AG10803 (cell line): ENCODE measurements at places on chromosomes 11 and 22.
A peak's percentile ranks its signal among the peaks of the same experiment; 100 is the strongest.

DNA sequence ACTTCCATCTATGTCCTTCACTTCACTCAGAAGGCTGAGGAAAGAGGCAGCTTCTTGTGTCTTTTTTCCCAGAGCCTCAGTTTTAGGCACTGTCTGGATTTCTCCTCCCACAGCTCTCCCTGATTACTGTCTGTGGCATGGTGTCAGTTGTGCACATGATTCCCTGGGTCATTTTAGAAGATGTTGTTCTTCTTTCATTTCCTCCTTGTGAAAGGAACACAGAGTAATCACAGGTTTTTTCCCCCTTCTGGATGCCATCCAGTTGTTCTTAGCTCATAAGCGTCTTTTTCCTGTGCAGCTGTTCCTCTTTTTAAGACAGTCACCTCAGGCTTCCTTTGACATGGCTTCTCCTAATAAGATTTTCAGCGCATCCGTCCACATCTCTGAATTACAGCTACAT is 212.2 kb downstream of the FAM181B start:
- DNase-seq: no peak

GRCh38 chr11:13046637-13047570 is 37.8 kb downstream of the RASSF10 start:
- no peak for DNase-seq

DNA sequence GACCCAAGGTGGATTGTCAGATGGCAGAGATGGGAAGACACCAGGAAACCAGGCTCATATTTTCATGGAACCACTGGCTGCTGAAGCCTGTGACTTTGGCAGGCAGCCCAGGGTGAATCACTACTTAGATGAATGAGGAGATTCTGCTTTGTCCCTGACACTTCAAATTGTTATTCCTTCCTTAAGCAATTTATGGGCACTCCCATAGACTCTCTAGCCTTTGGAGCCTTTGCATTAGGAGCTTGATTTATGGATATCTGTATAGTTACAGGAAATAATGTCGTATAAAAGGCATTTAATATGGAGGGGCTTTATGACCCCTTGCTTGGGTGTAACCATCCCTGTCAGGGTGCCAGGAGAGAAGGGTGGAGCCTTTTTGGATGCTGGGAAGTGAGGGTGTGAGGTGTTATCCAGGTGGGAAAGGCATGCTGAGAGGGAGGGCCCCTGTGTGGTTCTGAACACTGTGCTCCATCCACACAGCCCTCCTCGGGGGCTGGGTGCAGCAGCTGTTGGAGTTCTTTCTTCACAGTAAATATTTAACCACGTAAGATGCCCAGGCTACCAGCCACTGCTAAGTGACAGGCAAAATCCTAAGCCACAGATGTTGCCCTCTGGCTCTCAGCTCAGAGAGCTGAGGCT is 35.3 kb downstream of the IL18 start:
- peak; percentile 81 for DNase-seq

DNA sequence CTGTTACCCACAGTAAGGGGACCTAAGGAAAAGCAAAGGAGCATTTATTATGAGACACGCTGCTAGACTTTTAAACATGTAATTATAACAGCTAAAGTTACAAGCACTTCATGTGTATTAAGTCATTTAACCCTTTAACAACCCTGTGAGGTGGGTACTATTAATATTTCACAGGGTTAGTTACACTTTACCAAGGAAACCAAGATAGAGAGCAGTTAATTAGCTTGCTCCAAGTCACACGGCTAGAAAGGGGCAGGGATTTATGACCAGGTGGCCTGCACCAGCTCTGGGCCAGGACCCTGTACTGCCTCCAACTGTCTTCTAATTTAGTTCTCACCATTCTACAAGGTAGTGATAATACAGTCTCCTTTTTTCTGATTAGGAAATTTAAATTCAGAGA is 74.9 kb downstream of the RPL27A start:
- DNase-seq: no peak

DNA sequence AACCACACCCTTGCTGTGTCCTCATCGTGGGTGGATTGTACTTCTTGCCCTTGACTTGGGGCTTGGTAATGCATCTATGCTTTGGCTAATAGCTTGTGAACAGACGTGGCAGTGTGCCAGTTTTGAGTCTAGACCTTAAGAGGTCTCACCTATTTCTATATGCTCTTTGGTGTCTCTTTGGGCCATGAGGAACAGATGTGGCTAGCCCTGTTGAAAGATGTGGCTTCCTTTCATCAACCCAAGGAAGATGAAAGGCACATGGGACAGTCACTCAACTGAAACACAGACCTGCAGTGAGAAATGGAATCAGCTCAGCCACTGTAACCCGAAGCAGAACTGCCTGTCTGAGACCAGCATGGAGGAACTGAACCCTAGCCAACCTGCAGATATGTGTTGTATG is 7.9 kb upstream of the NELL1 start:
- no peak for DNase-seq

- DNase-seq: no peak
Measured at GRCh38 chr22:24329453-24329852, 58.8 kb downstream of the SPECC1L start.

GRCh38 chr22:27251563-27251962 is 550.0 kb downstream of the MN1 start:
- no peak for DNase-seq

DNA sequence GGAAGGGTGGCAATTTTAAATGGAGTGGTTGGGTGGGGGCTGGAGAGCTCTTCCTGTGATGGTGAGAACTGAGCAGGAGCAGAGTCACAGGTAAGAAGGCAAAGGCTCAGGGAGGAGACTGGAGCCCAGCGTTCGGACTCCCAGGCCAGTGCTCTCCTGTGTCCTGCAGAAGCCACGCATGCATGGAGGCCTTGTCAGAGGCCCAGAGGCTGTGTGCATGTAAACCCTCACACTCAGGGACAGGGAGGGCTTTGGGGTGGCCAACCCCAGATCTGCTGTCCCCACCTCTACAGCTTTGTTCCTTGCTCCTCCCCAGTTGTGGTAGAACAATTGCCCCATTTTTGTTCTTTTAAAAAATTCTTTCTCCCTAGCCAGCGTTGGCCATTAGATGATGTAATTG is 130.4 kb upstream of the PARVA start:
- no peak for DNase-seq

DNA sequence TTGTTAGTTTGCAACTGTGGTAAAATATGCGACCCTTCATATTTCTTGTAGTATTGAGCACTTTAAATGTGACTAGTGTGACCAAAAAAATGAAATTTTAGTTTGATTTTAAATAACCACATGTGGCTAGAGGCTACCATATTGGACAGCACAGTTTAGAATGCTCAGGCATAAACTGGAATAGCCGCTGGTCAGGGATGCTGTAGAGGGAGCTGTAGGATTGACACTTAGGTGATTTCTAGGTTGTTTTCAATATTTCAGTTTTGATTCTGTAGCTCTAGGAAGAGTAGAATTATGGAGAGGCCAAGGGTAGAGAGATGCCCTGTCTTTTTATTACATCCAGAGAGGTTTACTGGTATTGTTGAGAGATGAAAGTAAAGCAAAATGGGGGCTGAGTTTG is 10.8 kb upstream of the VSIG10L2 start:
- DNase-seq: no peak

- DNase-seq: no peak
Measured at GRCh38 chr22:48310740-48311139, 1516.9 kb downstream of the BRD1 start.

GRCh38 chr11:115778928-115779650 is 274.9 kb upstream of the CADM1 start:
- DNase-seq: no peak

- DNase-seq: no peak
Measured at GRCh38 chr11:95888439-95888838, 35.5 kb downstream of the MTMR2 start.

- no peak for DNase-seq
Measured at GRCh38 chr22:33896154-33896553, 24.1 kb downstream of the LARGE1 start.

DNA sequence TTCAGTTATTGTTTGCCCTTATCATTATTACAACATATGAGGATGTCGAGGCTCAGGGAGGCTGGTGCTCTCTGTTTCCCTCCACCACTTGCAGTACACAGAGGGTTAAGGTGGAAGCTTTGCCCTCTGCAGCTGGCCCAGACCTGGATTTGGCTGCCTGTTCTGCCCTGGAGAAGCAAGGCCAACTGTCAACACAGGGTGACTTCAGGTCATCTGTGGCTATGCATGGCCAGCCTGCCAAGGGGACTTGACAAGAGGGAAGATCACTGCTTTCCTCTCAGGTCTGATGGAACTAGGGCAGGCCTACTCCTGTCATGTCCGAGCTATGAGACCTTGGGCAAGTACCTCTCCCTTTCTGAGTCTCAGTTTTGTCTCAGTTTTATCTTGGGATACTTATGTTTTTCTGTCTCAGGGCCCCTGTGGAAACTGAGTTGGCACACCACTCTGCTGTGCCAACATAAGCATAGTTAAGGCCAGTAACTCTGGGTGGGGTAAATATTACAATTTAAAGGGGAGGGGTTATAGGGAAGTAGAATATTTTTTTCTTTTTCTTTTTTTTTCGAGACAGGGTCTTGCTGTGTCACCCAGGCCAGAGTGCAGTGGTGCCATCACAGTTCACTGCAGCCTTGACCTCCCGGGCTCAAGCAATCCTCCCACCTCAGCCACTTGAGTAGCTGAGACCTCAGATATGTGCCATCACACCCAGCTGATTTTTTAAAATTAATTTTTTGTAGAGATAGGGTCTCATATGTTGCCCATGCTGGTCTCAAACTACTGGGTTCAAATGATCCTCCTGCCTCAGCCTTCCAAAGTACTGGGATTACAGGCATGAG is 2.4 kb upstream of the THRSP start:
- DNase-seq: no peak

DNA sequence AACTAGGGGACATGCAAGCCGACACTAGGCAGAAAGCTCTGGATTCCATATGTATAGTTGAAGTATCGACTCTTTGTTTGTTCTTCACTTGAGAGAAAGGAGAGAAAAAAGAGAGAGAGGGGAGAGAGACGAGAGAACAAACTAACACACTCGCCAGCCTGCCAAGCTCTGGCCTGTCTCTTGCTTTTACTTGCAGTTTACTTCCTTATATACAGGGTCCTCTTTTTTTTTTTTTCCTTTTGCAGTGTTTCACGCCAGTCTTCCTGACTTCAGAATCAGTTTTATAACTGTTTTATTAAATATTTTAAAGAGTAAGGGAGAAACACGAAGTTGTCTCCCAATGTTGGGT is 19.9 kb downstream of the TEAD1 start:
- DNase-seq: no peak

DNA sequence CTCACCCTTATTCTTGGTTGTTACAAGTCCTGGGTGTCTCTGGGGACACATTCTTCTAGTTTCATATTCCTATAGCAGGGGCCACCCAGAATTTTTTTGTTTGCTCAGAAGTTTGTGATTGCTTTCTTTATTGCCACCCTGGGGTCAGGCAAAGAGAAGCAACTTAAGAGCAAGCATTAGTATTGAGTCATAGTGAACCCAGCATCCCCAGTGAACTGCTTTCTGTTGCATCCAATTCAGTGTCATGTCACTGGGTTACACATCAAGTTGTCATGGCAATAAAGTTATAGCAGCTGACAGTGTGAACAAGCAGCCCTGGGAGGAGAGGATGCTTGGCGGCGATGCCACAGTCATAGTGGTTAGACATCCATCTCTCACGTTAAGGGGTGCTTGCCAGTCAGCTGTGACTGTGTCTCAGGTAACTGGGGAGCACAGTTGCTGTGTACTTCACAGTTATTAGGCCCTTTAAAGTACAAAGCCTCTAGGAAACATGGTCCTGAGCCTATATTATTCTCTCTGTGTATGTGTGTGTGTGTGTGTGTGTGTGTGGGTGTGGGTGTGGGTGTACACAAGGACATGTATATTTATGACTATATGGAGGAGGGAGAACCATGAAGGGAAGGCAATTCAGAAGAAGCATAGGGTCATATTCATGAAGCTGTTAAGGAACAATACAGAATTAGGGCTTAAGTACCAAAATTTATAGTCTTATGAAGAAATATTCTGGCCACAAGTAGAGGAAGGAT is 52.5 kb downstream of the TRIM44 start:
- peak; percentile 54 for DNase-seq
